ENCODE measurements at places on chromosomes 11 and 22.
A peak's percentile ranks its signal among the peaks of the same experiment; 100 is the strongest.

- no peak for DNase-seq
These were observed 1.1 kb downstream of the DPF2 start for GRCh38 chr11:65334696-65335295.

- DNase-seq, result no peak
These were observed at the start of gene AMPD3 for GRCh38 chr11:10454878-10455631. Gene AMPD3, plus strand, starts transcription at chr11:10455264. Its CDS starts 6,256 bp downstream, at chr11:10461520.

GRCh38 chr11:2074266-2074825 lies 64.8 kb downstream of the IGF2 start:
- no peak for DNase-seq

GRCh38 chr11:86775361-86775760 lies 25.0 kb upstream of the PRSS23 start:
- DNase-seq, result no peak

GRCh38 chr11:27184458-27185312 lies 144.1 kb downstream of the BBOX1 start:
- DNase-seq, result no peak

GRCh38 chr11:108115500-108116140 lies 5.7 kb upstream of the ACAT1 start:
- DNase-seq, result no peak

DNA sequence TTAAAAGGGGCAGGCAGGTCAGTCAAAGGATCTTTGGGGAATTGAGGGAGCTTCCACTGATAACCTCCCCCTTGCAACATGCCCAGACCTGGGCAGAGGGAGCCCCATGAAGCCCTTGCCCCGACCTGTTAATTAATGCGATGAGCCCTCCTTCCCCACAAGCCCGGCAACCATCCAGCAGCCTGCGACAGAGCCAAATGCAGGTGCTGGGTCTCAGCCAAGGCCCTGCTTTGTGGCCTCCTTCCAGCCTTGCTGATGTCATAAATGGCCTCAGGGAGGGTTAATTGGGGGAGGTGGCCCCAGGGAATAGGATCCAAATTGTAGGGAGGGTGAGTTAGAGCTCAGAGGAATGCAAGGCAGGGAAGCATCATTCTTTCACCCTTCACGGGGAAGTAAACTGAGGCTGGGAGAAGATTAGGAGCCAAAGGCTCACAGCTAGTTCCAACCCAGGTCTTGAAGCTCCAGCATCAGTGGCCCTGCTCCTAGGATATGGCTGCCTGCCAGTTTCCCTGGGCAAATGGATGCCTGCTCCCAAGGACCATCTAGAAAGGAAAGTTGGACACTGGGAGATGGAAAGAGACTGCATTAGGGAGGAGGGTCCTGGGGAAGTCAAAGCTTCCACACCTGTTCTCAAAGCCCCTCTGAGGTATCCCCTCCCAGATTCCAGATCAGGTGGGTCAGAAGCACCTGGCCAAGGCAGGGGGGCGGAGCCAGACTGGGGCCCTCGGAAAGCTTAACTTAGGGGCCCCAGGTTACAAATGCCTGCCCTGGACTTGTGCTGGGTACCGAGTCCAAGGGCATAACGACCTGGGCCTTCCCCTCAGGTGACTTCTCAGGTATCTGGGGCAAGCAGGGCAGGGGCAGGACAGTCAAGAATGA lies 34.1 kb downstream of the LMO1 start:
- DNase-seq, result no peak

GRCh38 chr11:64870176-64870892 lies 8.1 kb downstream of the EHD1 start:
- DNase-seq, result no peak

DNA sequence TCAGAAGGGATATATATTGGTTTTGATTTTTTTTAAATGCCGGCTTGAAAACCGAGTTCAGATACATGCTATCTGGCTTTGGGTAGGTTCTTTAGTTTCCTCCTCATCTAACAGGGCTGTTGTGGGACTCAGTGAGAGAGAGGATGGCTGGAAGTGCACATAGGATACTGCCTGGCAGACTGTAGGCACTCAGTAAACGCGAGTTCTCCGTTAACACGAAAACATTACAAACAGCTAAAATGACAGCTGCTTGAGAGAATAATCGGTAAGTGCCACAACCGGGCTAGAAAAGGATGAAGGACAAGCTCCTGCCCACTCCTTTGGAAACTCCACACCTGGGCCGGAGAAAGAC lies 369 bp downstream of the XRRA1 start:
- DNase-seq, result no peak

DNA sequence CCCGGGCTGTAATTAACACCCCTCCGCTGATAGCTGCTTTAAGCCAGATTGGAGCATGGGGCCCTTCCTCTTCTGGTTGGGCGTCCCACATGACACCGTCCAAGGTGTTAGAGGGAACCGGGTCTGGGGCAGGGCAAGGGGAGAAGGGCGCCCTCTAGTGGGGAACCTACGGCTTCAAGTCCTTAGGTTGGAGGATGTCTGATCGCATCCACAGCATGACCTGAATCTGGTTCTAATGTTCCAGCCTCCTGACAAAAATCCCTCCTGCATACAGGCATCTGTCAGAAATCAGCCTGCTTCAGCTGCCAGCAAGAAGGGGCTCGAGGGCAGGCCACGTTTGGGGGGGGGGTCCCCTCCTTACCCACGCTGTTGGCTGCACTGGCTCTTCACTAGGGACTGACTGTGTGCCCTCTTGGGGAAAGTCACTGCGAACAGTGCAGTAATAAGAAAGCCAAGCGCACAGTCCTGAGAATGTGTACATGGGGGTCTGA lies 94.2 kb upstream of the TBCEL start:
- DNase-seq, result peak; percentile 53

DNA sequence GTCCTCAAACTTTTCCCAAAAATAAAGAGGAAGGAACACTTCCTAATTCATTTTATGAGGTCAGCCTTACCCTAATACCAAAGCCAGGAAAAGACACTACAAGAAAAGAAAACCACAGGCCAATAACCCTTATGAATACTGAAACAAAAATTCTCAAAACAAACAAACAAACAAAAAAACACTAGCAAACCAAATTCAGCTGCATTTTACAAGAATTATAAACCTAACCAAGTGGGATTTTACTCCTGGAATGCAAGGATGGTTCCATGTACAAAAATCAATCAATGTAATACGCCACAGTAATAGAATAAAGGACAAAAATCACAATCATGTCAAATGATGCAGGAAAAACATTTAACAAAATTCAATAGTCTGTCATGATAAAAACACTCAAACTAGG lies 13.3 kb downstream of the ARVCF start:
- DNase-seq, result no peak

GRCh38 chr11:10087186-10087922 lies 206.7 kb downstream of the SBF2 start:
- no peak for DNase-seq

DNA sequence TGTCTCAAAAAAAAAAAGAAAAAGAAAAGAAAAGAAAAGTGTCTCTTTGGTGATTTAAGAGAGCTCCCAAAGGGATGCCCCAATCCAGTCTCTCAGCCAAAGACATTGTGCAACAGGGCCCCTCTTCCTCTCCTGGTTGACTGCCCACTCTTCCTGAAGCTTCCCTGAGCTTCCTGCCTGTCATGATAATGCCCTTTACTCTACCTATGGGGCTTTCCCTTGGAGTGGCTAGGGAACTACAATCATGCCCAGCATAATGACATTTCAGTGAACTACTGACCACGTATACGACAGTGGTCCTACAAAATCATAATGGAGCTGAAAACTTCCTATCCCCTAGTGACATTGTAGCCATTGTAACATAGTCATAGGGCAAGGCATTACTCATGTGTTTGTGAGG lies 118.0 kb downstream of the RASSF10 start:
- no peak for DNase-seq

- no peak for DNase-seq
These were observed 21.4 kb downstream of the CREB3L1 start for GRCh38 chr11:46298699-46299433.

- DNase-seq, result no peak
These were observed 38.6 kb downstream of the TRMU start for GRCh38 chr22:46373921-46374662.

GRCh38 chr11:2555336-2555735 lies 110.5 kb downstream of the KCNQ1 start:
- DNase-seq, result no peak

- DNase-seq, result no peak
These were observed 27.8 kb downstream of the KCNQ1 start for GRCh38 chr11:2472428-2473186.

- DNase-seq, result no peak
These were observed 10.1 kb upstream of the OSBP start for GRCh38 chr11:59625703-59626102.

DNA sequence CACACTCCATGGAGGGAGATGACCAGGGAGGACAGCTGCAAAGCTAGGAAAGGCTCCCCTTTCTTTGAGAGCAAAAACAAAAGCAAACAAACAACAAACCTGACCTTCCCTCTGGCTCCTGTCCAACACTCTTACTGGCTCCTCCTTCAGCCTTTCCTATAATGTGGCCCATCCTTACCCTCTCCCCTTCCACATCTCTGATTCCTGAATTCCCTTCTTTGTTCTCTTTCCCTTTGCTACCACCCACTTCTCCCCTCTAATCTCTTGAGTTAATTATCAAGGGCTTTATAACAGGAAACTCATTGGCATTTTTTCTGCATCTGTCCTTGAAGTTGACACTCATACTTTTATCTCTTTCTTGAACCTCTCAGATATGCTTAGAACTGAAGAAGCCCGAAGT lies 56.3 kb downstream of the ZNF280B start:
- no peak for DNase-seq

- no peak for DNase-seq
These were observed 2.5 kb downstream of the PKP3 start for GRCh38 chr11:396511-396947.

DNA sequence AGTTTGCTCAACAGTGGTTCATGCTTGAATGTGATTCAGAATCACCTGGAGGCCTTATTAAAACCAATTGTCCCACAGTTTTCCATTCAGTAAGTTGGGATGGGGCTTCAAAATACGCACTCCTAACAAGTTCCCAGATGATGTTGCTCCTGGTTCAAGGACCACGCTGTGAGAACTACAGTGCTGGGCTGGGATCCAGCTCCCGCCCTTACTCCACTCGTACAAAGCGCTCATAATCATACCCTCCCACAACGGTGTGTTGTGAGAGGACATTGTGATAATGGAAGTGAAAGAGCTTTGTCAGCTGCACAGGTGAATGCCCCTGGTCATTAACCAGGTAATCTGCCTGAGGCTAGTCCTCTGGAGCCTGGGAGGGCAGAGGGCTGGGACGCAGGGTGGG lies 1.3 kb upstream of the CD82 start:
- DNase-seq, result peak; percentile 30

DNA sequence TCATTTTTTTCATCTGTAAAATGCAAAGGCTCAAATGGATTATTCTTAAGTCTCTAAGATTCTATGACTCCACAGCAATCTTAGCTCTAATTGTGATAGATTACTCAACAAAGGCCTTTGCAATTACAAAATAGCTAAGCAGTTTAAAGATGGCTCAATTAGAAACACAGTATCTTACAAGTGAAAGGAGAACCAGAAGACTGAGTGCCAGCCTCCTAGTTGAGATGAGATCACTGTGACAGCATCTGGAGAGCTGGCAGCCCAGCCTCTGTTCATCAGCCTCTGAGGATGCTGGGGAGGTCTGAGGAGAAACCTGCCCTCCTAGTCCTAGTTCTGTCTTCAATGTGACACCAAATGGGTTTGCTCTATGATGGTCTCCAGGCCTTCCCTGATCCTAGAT lies 158.4 kb upstream of the NARS2 start:
- DNase-seq, result no peak

- no peak for DNase-seq
These were observed 47.1 kb downstream of the PLEKHA7 start for GRCh38 chr11:16966930-16967671.

DNA sequence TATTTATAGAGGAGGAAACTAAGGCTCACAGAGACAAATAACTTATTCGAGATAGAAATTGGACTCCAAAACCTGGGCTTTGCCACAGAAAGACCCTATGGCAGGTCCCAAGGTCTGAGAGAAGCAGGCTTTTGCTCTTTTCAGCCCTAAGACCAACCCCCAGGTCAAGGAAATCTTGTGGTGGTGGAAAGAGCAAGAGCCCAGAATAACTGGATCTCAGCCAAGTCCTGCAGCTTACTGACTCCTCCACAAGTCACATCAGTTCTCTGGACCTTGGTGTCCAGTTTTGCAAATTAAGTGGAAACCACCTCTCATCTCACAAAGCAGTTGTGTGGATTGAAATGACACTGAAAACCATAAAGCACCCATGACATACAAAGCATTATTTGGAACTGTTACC lies 122.2 kb downstream of the C11orf58 start:
- DNase-seq, result no peak

- no peak for DNase-seq
These were observed 23.2 kb upstream of the ST3GAL4 start for GRCh38 chr11:126332221-126332711.

- no peak for DNase-seq
These were observed 51.8 kb upstream of the ASPHD2 start for GRCh38 chr22:26377170-26377830.

DNA sequence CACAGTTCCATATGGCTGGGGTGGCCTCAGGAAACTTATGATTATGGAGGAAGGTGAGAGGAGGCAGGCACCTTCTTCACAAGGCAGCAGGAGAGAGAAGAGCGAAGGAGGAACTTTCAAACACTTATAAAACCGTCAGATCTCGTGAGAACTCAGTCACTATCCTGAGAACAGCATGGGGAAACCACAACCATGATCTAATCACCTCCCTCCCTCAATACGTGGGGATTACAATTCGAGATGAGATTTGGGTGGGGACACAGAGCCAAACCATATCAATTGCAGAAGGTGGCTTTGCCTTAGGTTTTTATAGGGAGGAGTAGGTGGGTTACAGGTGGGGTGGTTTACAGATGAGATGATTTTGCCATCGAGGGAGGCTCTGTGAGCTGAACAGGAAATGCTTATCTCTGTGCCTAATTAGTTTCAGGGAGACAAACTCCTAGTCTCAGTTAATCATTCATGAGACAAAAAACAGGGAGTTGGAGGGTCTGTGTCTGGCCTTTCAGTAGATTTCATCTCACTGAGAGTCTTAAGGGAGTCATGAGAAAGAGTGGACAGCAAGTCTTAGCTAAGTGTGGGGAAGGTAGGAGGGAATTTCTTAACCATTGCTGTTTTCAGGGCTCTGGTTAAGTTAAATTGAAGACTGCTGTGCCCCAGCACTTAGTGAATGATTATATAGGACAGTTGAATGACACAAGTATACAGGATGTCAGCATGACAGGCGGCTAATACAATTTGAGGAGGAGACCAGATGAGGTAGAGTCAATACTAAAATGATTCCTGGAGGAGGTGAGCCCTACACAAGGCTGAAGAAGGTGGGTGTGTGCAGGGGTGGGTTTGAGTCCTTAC lies 47.7 kb downstream of the CWC15 start:
- no peak for DNase-seq

DNA sequence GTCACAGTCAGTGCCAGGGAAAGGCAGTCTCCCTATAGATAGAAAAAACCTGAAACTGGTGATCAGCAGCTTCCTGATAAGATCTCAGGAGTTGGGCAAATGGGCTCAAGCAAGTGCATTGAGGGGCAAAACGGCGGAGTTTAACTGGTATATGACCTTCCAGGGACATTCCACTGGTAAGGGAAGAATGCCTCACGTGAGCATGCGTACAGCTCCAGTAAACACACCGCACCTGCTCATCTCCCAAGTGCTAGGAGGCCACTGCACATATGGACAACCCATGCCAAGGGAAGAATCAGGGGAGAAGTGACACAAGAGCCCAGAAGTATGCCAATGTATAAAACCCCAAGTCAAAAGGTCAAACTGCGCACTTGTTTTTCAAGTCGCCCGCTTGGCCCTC lies 11.6 kb downstream of the HEPHL1 start:
- DNase-seq, result no peak

- no peak for DNase-seq
These were observed 15.5 kb upstream of the TMEM135 start for GRCh38 chr11:87022254-87022653.

GRCh38 chr11:64086258-64087123 lies 50.8 kb downstream of the FLRT1 start:
- no peak for DNase-seq

Measured in MM.1S (cell line).